ENCODE measurements at places on chromosomes 13 and 19.

DNA sequence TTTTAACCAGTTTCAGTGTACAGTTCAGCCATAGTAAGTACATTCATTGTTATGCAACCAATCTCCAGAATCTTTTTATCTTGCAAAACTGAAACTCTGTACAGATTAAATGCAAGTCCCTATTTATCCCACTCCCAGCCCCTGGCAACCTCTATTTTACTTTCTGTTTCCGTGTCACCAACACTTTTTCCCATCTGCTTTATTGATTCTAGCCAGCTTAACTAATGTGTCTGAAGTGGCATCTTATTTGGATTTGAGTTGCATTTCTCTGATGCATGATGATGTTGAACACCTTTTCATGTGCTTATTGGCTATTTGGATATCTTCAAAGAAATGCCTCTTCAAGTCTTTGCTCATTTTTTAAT lies 18.9 kb downstream of the SPATA13 start:
- DNase-seq, result no peak

- DNase-seq, result no peak
These were observed 176.0 kb upstream of the TSC22D1 start for GRCh38 chr13:44752164-44752563.

DNA sequence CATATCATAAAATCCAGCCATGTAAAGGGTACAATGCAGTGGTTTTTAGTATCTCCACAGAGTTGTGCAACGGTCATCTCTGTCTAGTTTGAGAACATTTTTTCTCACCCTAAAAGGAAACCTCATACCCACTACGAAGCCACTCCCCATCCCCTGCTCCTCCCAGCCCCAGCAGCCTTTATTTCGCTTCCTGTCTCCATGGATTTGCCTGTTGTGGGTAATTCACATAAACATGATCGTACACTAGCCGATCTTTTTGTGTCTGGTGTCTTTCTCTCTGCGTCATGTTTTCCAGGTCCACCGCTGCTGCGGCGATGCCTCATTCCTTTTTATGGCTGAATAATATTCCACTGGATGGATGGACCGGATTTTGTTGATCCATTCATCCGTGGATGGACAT lies 28.6 kb downstream of the BICRA start:
- no peak for DNase-seq

DNA sequence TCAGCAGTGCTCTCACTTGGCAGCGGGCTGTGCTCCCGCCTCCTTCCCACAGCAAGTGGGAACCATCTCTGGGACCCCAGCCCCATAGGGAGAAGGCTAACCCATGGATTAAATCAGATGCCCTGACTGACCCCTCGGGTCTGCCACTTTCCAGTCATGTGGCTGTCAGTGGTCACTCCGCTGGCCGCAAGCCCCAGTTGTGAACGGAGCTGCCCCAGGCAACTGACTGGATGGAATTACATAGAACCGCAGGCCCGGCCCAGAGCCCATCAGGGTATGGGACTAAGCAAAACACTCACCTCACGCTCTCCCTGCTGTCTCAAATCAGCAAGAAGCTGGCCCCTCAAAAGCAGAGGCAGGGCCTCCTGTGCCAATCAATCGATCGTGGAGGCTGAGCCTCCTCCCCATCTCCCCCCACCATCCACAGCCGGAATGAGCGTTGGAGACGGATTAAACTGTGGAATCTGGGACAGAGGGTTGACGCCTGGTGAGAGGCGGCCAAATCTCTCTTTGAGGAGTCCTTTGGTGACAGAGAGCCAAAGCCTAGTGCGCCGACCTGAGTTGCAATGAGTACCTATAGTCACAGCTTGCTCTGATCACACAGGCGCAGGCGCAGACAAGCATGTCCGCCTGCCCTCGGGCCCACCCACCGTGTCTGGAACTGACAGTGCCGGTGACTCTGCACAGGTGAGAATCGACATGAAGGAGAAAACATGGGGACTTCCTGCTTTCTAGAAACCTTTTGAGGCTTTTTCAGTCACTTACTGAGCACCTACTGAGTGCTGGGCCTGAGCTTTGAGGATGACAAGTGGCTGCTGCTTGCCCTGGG lies 38.7 kb downstream of the PBX4 start:
- DNase-seq, result no peak

DNA sequence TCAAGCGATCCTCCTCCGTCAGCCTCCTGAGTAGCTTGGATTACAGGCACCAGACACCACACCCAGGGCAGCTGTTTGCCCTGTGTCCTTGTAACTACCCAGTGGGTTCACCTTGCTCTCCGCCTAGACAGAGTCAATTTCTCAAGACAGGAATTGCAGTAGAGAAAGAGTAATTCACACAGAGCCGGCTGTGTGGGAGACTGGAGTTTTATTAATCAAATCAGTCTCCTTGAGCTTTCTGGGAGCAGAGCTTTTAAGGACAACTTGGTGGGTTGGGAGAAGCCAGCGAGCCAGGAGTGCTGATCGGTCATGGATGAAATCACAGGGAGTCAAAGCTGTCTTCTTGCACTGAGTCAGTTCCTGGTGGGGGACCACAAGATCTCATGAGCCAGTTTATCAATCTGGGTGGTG lies 20.6 kb upstream of the ADGRE1 start:
- no peak for DNase-seq

DNA sequence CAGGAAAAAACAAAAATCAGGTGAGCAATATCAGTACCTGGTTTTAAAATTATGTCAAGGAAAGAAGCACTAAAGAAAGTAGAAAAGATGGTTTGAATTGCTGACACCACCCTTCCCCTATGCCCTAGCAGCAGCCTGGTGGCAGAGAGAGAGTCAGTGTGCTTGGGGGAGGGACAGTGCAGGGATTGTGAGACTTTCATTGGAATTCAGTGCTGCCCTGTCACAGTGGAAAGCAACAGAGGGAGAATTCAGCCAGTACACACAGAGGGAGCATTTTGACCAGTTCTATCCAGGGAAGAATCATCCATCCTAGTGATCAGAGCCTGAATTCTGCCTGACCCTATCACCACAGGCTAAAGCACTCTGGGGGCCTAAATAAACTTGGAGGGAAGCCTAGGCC lies 222.4 kb upstream of the PCDH17 start:
- DNase-seq, result no peak

GRCh38 chr13:109859898-109860297 lies 73.5 kb upstream of the IRS2 start:
- no peak for DNase-seq

Data from activated CD8-positive, alpha-beta memory T cell treated with anti-CD3 and anti-CD28 coated beads for 4 hours (primary cell).